ENCODE measurements at places on chromosomes 3 and 15.

GRCh38 chr3:156483961-156484787 lies 70.7 kb downstream of the SSR3 start:
- DNase-seq = no peak

GRCh38 chr15:26081758-26082220 lies 218.7 kb upstream of the ATP10A start:
- DNase-seq = no peak

DNA sequence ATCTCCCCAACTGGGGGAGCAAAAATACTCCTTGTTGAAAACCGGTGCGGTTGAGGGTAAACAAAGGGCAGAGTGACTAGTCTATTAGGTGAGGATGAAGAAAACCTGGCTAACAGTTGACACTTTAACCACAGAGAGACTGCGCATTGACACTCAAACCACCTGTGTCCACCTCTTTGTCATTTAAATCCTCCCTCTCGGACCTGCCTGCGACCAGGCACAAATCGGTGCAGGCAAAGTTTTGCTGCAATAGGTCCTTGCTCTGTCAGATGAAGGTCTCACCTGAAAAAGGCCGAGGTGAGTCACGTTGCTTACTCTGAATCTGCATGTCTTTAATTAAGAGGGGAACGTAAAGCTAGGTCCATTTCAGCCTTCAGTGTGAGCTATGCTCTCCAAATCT lies 494.1 kb upstream of the DPPA4 start:
- no peak for DNase-seq

DNA sequence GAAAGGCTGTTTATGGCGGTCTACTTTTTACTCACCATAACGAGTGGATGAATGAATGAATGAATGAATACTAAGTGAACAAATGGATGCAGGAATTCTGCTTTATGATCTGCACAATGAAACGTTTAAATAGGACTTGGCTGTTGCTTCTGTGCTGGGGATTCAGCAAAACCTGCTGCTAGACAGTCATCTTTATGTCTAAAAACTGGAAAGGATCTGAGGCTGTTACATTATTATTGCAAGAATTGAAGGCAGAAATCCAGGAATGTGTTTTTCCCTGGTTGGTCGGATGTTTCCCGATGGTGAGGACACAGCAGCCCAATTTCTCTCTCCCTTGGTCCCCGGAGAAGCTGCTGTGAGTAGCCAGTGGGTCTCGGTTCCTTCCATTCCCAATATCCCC lies 94.2 kb downstream of the GABRG3 start:
- no peak for DNase-seq

GRCh38 chr3:190017521-190018288 lies 103.0 kb downstream of the P3H2 start:
- DNase-seq = peak; percentile 25

GRCh38 chr3:195889870-195890295 lies 18.5 kb downstream of the TNK2 start:
- no peak for DNase-seq
